Activated CD4-positive, alpha-beta T cell treated with anti-CD3 and anti-CD28 coated beads for 4 hours (primary cell): ENCODE measurements at places on chromosomes 5 and 9.

- DNase-seq, result no peak
Observed at GRCh38 chr9:84300271-84300670, 40.3 kb downstream of the SLC28A3 start.

DNA sequence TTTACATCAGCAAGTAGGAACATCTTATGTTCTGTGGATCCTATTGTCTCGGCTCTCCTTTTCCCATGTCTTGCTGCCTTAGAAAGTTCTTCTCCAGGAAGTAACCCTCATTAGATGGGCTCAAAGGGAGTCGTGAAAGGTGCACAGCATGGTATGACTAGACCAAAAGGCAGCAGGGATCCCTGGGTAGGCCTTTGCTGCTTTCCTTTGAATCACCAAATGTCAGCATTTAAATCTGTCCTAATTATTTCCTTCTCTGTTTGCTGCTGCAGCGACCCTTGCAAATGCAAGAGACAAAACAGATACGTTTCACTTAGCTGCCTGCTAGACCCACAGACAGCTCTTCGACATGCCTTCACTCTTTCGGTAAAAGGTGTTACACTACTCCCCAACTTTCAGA is 218.4 kb downstream of the ACTL7B start:
- no peak for DNase-seq

GRCh38 chr5:150573216-150573615 is 65.3 kb downstream of the NDST1 start:
- no peak for DNase-seq

DNA sequence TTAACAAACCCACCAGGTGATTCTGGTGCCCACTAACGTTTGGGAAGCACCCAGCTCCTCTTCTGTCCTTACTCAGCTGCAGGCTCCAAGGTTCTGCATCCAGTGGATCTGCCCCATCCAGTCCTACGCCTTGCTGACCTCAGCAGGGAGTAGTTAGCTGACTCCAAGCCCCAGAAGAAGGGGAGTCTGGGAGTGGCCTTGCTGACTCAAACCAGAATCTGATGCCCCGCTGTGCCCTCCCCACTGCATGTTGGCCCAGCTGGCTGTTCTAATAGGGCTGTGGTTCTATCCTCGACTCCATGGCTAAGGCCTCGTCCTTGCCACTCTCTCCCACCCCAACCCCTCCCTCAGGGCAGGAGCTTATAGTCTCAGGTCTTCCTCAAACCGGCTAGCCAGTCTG is 136.3 kb downstream of the TTLL11 start:
- DNase-seq, result no peak

GRCh38 chr5:65161655-65162054 is 320.1 kb downstream of the ADAMTS6 start:
- no peak for DNase-seq

- no peak for DNase-seq
Observed at GRCh38 chr5:81398741-81399140, 4.8 kb upstream of the ACOT12 start.

DNA sequence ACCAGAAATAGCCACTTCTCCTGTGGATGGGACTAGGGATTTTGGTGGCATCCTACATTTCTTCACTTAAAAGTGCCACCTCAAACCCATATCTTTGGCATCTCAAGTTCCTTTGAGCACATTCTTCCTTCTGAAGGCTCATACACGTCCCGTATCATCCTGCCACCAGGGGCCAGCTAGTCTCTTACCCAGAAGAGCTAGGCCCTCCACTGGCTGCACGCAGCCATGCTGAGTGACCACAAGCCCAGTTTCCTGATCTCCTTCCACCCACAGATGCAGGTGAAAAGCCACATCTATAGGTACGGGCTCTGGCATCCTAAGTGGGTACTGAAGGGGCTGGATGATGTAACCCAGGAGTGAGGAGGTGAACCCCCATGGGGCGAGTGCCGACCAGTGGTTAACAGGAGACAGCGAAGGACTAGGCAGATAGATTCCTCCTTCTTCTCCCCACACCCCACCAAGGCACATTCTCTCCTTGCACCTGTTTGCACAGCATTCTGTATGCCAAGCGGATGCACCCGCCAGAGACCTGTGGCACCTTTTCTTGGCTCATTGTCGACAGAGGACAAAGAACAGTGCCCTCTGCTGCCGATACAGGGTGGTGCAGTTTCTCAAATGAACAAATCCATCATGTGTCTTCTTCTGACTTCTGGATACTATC is 14.4 kb upstream of the SCGB3A1 start:
- DNase-seq, result peak; percentile 27

DNA sequence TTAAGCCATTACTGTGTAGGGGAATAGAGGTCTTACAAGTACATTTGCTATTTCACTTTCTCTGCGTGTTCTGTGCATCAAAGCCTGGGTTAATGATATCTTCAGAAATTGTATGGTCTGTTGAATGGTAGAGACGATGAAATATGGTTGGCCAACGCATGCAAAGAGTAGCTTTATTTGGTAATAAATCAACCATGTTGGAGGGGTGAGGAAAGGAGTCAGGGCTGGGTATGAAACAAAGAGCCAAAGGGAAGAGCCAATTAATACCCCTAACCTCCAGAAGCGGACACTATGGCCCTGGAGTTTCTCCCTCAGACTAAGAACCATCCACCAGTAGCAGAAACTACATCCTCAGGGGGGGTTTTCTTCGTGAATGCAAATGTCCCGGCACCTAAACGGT is 1974.0 kb upstream of the WWC1 start:
- no peak for DNase-seq

DNA sequence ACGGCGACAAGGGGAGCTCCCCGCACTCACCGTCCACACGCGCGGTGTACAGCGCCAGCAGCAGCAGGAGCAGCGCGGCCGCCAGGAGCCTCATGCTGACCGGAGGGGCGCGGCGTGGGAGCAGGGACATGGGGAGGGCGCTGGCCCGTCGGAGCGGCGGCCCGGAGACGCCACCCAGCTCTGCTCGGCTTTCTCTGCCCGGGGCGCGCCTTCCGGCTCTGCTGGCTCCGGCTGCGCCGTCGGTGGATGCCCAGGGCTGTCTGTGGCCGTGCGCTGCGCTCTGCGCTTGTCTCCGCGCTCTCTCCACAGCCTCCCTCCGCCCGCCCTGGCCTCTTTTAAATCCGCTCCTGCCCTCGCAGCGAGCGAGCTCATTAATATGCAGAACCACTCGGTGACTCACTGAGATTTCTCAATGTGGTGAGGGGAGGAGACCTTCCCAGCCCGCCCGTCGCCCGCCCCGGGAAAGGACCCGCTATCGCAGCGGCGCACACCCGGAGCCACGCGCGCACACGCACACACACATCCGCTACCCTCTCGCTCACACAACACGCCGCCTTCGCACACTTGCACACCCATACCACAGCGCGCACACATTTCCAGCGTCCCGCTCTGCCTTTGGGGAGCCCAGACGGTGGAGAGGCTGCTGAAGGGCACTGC is at the start of gene CXCL14:
TSS of gene CXCL14 (minus strand) at position 307 of the 657 bp plus-strand sequence. CDS start at position 94, 213 bp downstream.
- DNase-seq, result no peak

DNA sequence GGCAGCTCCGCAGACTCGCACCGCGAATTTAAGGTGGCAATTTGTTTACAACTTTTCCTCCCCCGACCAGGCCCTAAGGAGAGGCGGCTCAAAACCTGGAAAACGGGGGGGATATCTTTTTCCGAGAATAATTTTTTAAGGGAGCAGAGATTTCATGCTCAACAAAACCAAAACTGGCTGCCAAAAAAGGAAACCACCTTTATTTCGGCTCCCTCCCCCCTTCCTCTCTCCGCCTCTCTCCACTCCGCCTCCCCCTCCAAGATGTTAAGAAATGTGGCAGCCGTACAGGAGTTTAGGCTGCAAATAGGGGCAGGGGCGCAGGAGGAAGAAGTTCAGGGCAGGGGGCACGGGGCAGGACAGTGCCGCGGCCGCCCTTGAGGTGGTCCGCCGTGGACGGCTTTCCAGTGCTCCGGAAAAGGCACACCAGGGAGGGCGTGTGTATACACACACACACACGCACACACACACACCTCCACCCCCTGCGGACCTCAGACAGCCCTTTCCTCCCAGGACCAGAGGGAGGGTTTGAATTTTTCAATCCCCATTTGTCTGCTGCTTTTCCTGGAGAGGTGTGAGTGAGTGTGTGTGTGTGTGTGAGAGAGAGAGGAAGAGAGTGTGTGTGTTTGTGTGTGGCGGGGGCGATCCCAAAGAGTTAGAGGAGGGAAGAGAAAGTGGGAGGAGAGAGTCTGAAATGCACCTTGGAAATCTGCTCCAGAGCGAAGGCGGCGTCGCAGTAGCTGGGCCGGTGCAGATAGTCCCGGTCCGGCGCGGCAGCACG is 9.1 kb downstream of the PTCH1 start:
- DNase-seq, result peak; percentile 39

GRCh38 chr9:126511411-126511810 is 102.3 kb upstream of the LMX1B start:
- DNase-seq, result no peak

DNA sequence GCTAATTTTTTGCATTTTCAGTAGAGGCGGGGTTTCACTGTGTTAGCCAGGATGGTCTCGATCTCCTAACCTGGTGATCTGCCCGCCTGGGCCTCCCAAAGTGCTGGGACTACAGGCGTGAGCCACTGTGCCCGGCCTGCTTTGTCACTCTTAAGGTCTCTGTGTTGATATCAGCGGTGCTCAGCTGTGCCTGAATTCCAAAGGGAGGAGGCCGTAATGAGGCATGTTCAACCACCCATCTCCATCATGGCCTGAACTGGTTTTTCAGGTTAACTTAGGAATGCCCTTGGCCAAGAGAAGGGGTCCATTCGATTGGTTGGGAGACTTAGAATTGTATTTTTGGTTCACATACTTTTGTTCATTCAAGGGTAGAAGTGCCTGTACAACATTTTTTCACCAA is 22.0 kb downstream of the HSD17B3 start:
- DNase-seq, result no peak

- no peak for DNase-seq
Observed at GRCh38 chr5:134398609-134399155, 13.0 kb downstream of the CDKN2AIPNL start.

DNA sequence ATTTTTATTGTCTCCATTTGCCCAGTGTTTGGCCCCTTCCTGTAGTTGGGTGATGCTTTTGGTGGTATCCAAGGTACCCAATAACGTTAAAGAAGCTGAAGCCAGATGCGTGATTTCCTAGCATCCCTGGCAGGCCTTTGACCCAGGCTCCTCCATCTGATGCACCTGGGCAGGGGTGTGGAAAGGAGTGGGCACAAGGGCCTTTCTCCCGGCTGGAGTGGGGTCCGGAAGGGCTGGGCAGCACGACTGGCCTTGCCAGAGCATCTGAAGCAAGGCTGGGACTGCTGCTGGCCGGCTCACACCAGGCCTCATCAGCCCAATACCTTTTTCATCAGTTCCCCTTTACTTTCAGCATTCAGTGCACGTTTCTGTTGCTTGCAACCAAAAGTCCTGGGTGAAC is 220.2 kb downstream of the FANCC start:
- no peak for DNase-seq

DNA sequence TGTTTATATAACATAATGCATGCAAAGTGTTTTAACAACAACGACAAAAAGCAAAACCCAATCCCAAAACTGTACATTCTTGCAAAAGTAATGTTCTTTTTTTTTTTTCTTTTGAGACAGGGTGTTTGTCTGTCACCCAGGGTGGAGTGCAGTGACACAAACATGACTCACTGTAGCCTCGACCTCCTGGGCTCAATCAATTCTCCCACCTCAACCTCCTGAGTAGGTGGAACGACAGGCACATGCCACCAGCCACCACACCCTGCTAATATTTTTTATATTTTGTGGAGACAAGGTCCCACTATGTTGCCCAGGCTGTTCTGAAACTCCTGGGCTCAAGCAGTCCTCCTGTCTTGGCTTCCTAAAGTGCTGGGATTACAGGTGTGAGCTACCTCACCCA is 13.6 kb upstream of the HAVCR1 start:
- no peak for DNase-seq

DNA sequence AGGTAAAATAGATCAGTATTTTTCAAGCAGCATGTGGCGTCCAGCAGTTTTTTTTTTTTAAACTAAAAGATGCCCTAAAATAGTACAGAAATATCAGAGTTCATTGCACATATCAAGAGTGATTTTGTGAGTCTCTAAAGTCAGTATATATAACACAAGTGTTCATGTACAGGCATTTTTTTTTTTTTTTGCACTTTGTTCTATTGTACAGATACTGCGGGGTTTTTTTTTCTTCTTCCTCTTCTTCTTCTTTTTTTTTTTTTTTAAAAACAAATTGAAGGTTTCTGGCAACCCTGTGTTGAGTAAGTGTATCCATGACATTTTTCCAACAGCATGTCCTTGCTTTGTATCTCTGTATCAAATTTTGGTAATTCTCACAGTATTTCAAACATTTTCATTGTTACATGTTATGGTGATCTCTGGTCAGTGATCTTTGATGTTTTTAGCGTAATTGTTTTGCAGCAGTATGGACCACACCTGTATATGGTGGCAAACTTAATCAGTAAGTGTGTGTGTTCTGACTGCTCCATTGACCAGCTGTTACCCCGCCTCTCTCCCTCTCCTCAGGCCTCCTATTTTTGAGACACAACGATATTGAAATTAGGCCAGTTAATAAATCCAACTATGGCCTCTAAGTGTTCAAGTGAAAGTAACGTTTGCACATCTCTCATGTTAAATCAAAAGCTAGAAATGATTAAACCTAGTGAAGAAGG is 76.8 kb downstream of the TRIO start:
- no peak for DNase-seq

DNA sequence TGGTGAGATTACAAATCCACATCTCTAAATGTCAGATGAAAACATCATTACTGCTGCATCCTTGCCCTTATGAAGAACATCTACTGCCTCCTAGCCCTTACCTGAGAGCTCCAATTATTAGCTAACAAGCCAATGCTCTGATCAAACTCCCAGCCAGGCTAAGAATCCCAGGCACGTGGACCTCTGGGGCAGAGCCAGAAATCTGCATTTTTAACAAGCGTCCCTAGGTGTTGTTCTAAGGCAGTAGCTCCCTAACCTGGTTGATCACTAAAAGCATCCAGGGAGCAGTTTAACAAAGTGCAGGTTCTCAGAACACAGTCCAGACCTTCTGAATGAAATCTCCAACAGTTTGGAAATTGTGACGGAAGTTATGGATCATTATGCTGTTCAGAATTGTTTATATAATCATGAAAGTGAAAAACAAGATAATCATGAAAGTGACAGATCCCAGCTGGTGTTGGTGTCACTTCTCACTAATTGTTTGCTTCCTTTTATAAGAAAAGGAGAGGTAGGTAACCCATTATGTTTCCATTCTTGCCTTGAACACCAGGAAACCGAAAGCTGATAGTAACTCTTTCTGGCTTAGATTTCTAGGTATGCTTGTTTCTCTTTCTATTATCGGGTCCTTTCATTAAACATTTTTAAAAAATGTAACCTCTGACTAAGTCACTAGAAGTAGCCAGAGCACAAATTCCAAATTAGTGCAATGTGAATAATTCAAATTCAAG is 216.5 kb upstream of the NR4A3 start:
- DNase-seq, result no peak

GRCh38 chr5:175321927-175322532 is 122.0 kb downstream of the DRD1 start:
- no peak for DNase-seq

GRCh38 chr5:54965806-54966205 is 19.6 kb downstream of the ESM1 start:
- no peak for DNase-seq

- no peak for DNase-seq
Observed at GRCh38 chr5:43376496-43377140, 35.6 kb downstream of the CCL28 start.
